ENCODE measurements at places on chromosomes 11 and 22. TPM values are rescaled to one million over a fixed set of nuclear protein-coding genes. Genes with fewer than 3 reads are reported as not detected.

Gene RCN1
- total RNA-seq: 99.7 TPM

Gene CABP4
- 2.7 TPM for total RNA-seq

Gene SMIM35
- total RNA-seq: not detected

Gene KMT2A
- 45.8 TPM for total RNA-seq

Gene ANAPC15
- 27.1 TPM for total RNA-seq

Gene OR51I1
- not detected for total RNA-seq

Gene ADM2
- total RNA-seq: 3.5 TPM

Gene C11orf65
- total RNA-seq: 0.37 TPM

Gene RFPL3
- total RNA-seq: not detected

Gene HSPB2
- total RNA-seq: 3.7 TPM

Gene CST6
- 46.5 TPM for total RNA-seq

- H3K36me3 ChIP-seq: no peaks in the 10 kb centered on the region
- no peak overlapping the region for H3K4me3 ChIP-seq
- no peak overlapping the region for H3K27ac ChIP-seq
- DNase-seq: no peak
- H3K27me3 ChIP-seq: peaks cover 21% of the 10 kb centered on the region
- H3K4me1 ChIP-seq: peaks cover 17% of the 10 kb centered on the region
These were observed 116.5 kb downstream of the HIPK3 start for GRCh38 chr11:33373636-33374035.

- H3K4me3 ChIP-seq: no peak overlapping the region
- H3K27me3 ChIP-seq: no peaks in the 10 kb centered on the region
- no peak overlapping the region for H3K27ac ChIP-seq
- peaks cover 6% of the 10 kb centered on the region for H3K4me1 ChIP-seq
- DNase-seq: no peak
These were observed 38.0 kb upstream of the CSNK1E start for GRCh38 chr22:38355275-38355674.

DNA sequence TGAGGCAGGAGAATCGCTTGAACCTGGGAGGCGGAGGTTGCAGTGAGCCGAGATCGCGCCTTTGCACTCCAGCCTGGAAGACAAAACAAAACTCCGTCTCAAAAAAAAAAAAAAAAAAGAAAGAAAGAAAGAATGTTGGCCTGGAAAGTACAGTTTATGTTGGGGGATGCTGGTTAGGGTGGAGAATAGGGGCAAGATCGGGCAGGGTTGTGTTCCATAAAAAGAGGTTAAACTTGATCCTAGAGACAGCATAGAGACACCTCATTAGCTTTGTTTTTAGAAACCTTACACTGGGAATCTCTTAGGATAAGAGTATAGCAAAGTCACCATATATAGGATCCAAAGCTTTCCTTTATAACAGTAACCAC lies 1.9 kb upstream of the FTH1 start:
- no peak for DNase-seq
- H3K27ac ChIP-seq: peak overlapping the region; percentile 94
- no peaks in the 10 kb centered on the region for H3K36me3 ChIP-seq
- peaks cover 68% of the 10 kb centered on the region for H3K4me1 ChIP-seq
- no peaks in the 10 kb centered on the region for H3K27me3 ChIP-seq
- H3K4me3 ChIP-seq: no peak overlapping the region

DNA sequence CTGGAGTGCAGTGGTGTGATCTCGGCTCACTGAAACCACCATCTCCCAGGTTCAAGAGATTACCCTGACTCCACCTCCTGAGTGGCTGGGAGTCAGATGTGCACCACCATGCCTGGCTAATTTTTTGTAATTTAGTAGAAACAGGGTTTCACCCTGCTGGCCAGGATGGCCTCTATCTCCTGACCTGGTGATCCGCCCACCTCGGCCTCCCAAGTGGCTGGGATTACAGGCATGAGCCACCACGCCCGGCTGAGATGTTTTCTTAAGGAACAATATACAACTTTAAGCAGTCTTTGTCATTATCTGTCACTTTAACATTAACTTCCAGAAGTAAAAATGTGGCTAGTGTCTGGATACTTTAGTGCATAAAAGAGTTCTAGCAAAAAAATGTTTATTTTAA lies 272.6 kb upstream of the FAT3 start:
- no peak overlapping the region for H3K4me3 ChIP-seq
- no peak for DNase-seq
- H3K4me1 ChIP-seq: peaks cover 5% of the 10 kb centered on the region

DNA sequence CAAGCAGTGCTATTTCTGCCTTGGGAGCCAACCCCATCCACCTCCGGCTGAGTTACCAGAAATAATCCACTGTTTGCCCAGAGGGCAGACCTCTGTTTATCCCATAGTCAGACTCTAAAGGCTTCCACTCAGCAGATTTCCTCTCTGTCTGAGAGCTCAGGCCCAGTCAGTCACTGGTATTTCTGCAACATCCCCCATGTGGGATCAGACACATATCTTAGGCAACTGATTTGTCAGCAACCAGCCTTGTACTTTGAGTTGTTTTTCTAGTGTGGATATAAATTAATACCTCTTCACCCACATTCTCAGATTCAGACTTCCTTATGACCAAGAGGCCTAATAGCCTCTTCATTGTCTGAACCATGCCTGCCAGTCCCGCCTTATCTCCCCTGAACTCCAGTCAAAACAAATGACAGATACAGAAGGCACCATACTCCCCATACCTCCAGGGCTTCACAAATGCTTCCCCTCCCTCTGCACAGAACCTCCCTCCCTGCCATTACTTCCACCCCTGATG lies 193.6 kb downstream of the FAM76B start:
- no peak overlapping the region for H3K27ac ChIP-seq
- no peaks in the 10 kb centered on the region for H3K36me3 ChIP-seq
- H3K4me3 ChIP-seq: no peak overlapping the region
- no peak for DNase-seq
- H3K27me3 ChIP-seq: no peaks in the 10 kb centered on the region
- H3K4me1 ChIP-seq: no peaks in the 10 kb centered on the region

DNA sequence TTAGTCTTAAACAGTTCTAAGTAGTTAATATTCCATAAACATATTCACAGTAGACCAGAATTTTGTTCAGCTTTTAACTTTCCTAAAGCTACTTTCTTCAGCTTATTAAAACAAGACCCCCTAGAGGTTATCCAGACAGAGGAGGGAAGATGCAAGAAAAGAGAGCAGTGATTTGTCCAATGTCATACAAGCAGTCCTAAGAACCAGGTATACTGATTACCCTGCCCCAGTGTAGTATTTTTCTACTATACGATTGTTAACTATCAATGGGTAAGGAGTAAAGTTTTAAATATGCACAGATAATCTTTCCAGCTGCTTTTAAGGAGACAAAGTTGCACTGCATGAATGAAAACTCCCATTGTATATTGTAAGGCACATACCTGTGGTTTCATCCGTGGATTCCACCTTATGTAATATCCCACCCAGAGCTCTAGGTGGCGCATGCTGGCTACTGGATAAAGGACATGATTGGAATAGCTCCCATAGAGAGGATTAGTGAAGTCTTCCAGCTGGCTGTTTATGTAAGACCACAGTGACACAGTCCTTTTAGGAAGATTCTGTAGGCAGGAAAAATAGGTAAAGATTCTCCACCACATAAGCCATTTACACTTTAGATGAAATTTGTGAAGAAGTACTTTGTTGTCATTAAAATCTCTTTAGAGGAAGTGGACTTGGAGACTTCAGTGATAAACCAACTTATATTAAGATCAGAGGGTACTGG lies 45.6 kb downstream of the CEP57 start:
- no peaks in the 10 kb centered on the region for H3K36me3 ChIP-seq
- no peaks in the 10 kb centered on the region for H3K27me3 ChIP-seq
- no peaks in the 10 kb centered on the region for H3K4me1 ChIP-seq

DNA sequence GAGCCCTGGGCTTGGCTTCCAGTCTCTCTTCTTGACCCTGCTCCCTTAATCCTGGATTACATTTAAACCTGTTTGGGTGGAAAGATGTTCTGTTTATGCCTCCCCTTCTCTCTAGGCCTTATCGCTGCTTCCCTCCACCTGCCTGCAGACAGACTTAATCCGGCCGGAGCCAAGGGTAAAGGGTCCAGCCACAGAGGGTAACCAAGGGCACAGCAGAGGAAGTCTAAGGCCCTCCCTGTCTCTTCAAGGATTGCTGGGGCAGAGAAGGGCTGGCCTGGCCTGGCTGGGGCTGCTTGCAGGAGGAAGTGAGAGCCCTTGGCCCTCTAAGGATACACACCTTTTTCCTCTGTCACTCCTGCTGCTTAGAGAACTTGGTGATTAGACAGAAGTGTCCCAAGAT lies 2.1 kb downstream of the GAL3ST3 start:
- H3K36me3 ChIP-seq: no peaks in the 10 kb centered on the region
- peaks cover 26% of the 10 kb centered on the region for H3K27me3 ChIP-seq
- H3K27ac ChIP-seq: no peak overlapping the region
- no peak for DNase-seq
- H3K4me3 ChIP-seq: no peak overlapping the region
- peaks cover 12% of the 10 kb centered on the region for H3K4me1 ChIP-seq

GRCh38 chr11:76624500-76625379 lies 45.8 kb downstream of the LRRC32 start:
- no peak for DNase-seq
- no peak overlapping the region for H3K4me3 ChIP-seq
- H3K4me1 ChIP-seq: peaks cover under 1% of the 10 kb centered on the region
- no peak overlapping the region for H3K27ac ChIP-seq

GRCh38 chr22:31102441-31103081 lies 4.8 kb downstream of the SELENOM start:
- H3K27ac ChIP-seq: peak overlapping the region; percentile 28
- no peak overlapping the region for H3K4me3 ChIP-seq
- DNase-seq: no peak
- peaks cover 9% of the 10 kb centered on the region for H3K4me1 ChIP-seq
- no peaks in the 10 kb centered on the region for H3K36me3 ChIP-seq

- H3K4me3 ChIP-seq: no peak overlapping the region
- H3K27ac ChIP-seq: no peak overlapping the region
- no peaks in the 10 kb centered on the region for H3K4me1 ChIP-seq
These were observed 136.5 kb downstream of the ATG16L2 start for GRCh38 chr11:72950685-72951084.

DNA sequence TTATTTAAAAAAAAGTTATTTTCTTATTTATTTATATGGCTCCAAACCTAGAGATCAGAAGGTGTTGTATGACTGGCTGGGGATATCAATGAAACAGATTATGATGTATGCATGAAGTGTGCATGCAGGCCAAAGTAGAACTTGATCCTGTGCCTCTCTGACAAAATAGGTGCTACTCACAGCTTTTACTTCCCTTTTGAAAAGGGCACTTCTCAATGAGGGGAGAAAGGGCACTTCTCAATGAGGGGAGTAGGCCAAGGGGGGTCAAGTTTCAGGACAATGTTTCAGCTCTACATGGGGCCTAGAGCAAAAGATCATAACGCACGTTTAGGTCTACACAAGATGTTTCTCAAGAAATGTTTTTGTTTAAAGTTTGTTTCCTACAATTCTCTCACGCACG lies 397.5 kb downstream of the ETS1 start:
- H3K4me3 ChIP-seq: no peak overlapping the region
- DNase-seq: no peak
- H3K27me3 ChIP-seq: no peaks in the 10 kb centered on the region
- no peak overlapping the region for H3K27ac ChIP-seq
- no peaks in the 10 kb centered on the region for H3K36me3 ChIP-seq
- H3K4me1 ChIP-seq: peaks cover 8% of the 10 kb centered on the region

DNA sequence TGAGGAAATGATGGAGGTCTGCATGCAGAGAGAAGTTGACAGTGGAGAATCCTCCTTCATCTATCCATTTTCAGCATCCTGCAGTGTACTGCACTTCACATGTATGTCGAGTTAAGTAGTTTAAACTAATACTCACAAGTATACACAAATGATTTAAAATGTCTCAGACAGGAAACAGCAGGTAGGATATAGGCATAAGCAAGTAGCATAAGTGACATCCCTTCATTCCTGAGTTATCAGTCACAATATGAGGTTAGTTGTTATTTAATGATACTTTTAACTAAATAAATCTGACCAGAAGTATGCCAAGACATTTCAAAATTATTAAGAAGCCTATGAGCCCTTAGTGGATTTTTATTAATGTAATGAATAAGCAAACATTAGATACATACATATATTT lies 37.4 kb downstream of the MTMR2 start:
- no peak overlapping the region for H3K4me3 ChIP-seq
- no peaks in the 10 kb centered on the region for H3K27me3 ChIP-seq

GRCh38 chr11:133443206-133443747 lies 89.0 kb downstream of the OPCML start:
- H3K36me3 ChIP-seq: no peaks in the 10 kb centered on the region
- H3K4me1 ChIP-seq: no peaks in the 10 kb centered on the region
- H3K27me3 ChIP-seq: no peaks in the 10 kb centered on the region
- H3K4me3 ChIP-seq: no peak overlapping the region

DNA sequence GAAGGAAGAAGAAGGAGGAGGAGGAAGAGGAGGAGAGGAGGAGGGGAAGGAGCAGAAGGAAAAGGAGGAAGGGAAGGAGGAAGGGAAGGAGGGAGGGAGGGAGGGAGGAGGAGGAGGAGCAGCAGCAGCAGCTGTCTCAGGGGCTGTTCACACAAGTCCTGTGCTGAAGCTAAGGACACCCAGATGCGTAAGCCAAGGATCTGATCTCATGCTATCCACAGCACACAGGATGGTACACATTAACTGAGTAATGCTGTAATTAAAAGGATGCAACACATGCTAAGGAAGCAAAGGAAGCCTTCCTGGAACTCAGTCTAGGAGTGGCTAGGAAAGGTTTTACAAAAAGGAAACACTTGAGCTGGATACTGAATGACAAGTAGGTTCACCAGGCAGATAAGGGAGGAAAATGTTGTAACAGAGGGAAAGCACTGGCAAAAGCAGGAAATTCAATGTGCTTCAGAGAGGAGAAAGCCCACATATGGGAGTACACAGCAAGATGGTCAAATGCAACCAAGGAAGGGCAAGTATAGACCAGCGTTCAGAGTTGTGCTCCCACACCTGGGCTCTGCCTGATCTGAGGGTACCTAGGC lies 32.0 kb downstream of the TRIM66 start:
- no peak overlapping the region for H3K27ac ChIP-seq
- H3K27me3 ChIP-seq: no peaks in the 10 kb centered on the region
- H3K4me3 ChIP-seq: no peak overlapping the region
- no peaks in the 10 kb centered on the region for H3K36me3 ChIP-seq

DNA sequence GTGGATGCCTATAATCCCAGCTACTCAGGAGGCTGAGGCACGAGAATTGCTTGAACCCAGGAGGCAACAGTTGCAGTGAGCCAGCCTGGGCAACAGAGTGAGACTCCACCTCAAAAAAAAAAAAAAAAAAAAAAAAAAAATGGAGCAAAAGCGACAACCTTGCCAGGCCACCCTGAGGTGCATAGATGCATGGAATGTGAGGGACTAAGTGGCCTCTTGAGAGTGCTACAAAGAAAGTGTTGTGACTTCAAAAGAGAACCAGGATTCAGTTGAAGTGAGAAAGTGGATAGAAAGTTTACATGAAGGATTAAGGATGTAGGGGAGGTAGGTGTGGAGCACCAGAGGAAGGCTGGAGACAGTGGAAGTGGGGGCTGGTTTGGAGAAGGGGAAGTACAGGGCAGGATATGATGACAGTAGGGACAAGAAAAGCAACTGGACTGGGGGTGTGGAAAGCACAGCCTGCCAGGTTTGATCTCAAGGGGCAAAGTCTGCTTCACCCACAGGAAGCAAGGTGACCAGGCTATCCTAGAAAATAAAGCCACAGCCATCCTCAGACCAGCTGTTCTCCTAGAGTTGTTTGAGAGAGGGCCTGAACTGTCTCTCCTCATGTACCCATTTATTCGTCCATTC lies 36.0 kb upstream of the OLFML1 start:
- DNase-seq: peak; percentile 26
- H3K27ac ChIP-seq: no peak overlapping the region
- no peaks in the 10 kb centered on the region for H3K4me1 ChIP-seq
- peaks cover 79% of the 10 kb centered on the region for H3K27me3 ChIP-seq
- H3K4me3 ChIP-seq: no peak overlapping the region

All from left lung (tissue), 14 donors.